Stimulated activated CD8-positive, alpha-beta memory T cell treated with anti-CD3 and anti-CD28 coated beads, Interleukin-2, amount 100 ng/mL, for 1 hour (primary cell): ENCODE measurements at places on chromosomes 12 and 14.

DNA sequence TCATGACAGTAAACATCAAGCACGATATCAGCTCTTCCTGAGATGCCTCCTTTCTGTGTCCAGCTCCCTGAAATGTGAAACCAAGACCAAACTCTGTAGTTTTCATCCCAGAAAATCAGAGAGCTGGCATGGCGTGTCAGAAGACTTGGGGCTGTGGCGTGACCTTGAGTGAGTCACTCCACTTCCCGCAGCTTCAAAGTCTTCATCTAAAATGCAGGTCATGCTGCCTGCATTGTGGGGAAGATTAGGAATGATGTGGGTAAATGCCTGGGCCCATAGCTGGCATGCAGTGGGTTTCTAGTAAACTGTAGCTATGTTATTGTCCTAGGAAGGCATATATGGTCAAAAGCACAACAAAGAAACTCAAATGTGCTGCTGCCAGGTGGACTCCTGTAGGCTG is 28.8 kb downstream of the OAS2 start:
- no peak for DNase-seq

GRCh38 chr14:97456462-97456861 is 659.3 kb downstream of the VRK1 start:
- DNase-seq = no peak

DNA sequence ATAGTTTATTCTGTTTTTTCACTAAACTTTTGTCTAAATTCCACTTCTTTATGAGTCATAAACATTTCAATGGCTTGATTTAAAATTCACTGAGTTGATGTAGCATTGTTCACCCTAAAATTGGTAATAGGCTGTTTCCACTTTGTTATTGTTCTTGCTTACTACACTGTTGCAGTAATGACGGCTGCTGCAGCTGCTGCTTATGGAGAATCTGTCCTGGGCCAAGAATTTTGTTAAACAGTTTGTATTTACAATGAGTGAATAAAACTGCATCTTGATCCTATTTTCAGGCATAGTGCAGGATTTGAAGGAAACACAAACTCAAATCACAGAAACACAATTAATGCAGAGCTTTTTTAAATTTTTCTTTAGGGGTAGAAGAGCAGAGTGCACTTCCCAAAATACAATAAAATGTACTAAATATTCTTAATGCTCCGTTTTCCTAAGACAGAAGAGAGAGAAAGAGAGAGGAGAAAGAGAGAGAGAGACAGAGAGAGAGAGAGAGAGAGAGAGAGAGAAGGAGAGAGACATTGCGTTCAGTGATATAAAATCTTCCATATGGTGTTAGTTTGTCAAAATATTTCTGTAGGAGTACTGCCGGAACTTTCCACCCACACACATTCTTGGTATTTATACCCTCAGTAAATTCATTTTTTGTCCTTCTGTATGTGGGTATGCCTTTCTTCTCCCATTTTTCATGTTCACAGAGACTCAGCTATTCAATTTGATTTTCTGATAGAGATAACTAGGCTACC is 266.4 kb downstream of the LRFN5 start:
- no peak for DNase-seq

GRCh38 chr14:90487031-90487430 is 90.2 kb downstream of the CALM1 start:
- no peak for DNase-seq

GRCh38 chr12:65808580-65808979 is 15.7 kb upstream of the HMGA2 start:
- no peak for DNase-seq

DNA sequence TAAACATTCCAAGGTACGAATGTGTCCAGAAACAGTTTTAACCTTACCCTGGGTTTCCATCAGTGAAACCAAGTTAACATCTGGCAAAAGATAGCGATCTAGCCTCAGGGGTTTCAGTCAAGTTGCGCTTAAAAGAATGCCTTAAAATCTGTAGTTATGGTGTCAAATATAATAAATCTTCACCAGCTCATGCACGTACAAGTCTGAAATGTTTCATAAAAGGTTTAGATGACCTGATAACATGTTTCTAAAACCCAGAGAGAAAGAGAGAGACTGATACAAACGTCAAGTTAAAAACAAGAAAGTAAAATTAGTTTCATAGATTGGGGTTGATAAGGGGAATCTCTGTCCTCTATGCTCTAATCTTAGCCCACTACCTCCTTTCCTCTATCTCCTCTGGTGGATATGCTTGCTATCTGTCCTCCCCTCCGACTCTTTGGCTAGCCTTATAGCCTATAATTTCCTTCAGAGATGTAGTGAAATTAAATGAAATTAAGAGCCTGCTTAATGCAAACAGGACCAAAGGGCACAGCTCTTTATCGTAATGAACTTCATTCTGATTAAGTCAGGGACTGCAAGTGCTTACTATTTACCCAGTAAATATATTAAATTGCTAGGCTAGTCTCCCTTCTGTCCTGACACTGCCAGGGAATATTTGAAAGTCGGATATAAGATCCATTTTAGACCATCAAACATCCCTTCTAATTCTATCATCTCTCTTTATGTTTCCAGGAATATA is 18.4 kb upstream of the FOS start:
- DNase-seq = no peak

GRCh38 chr12:116954710-116955381 is 44.1 kb downstream of the FBXW8 start:
- DNase-seq = no peak

- DNase-seq = no peak
Observed at GRCh38 chr12:64737539-64737938, 21.7 kb downstream of the GNS start.

DNA sequence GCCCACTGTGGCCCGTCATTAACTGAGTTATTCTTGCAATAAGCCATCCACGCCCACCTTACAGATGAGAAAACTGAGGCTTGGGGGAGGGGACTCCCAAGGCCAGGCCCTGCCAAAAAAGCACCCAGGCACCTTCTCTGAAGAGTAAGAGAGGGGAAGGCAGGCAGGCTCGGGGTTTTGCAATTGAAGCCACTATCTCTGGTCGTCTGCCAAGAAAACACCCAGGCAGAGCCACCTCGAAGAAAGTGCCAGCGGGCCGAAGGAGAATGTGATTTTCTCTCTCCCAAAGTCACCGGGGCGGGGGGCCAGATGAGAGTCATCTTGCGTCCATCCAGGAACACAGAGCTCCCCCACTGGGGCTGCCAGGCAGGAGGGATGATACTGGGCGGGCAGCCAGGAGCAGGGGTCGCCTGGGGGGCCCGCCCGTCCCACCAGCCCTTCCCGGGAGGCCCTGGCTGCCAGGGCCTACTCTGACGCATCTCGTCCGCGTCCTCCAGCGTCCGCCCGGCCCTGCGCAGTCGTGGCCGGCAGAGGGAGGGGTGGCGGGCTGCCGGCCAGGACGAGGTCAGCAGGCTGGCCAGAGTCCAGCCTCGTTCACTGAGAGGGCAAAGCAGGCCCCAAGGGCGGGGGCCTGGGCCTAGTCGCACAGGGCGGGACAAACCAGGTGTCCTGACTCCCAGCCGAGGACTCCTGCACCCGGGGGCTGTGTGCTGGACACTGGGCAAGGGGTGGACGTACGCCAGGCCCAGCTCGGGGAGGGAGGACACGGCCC is 74.3 kb downstream of the RFLNA start:
- DNase-seq = no peak

GRCh38 chr12:77334806-77335205 is 269.4 kb upstream of the E2F7 start:
- no peak for DNase-seq

DNA sequence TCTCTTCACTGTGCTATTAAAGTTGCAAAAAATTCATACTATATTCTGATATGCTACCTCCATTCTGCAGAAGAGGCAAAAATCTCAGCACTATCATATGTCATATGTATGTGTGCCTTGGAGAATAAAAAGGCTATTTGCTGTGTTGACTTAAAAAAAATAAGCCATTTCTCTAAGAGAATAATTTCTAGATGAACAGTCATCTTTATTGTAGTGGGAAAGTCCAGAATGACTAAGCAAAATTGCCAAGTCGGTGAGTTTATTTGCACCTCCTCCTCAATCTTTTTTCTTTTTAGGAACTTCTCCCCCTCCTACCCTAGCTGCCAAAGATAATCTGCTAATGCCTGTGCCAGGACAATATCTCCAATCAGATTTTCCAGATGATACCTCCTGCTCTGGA is 353.8 kb upstream of the FAR2 start:
- DNase-seq = no peak

DNA sequence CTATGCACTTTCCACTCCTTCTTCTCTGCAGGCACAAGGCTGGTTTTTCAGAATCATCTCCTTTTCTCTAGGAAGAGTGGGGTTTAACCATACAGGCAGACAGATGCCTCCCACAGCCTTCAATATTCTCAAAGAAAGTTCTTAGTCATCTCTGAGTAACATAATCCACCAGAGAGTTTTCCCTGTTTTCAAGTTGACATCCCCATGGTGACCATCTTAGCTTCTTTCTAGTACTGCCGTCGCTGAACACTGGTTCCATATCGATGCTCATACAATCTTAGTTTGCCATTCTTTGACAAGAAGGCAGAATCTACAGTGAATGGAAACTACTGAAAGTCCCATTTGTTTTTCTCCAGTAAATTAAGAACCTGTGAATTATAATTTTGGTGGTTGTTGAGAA is 28.6 kb downstream of the TPH2 start:
- no peak for DNase-seq

DNA sequence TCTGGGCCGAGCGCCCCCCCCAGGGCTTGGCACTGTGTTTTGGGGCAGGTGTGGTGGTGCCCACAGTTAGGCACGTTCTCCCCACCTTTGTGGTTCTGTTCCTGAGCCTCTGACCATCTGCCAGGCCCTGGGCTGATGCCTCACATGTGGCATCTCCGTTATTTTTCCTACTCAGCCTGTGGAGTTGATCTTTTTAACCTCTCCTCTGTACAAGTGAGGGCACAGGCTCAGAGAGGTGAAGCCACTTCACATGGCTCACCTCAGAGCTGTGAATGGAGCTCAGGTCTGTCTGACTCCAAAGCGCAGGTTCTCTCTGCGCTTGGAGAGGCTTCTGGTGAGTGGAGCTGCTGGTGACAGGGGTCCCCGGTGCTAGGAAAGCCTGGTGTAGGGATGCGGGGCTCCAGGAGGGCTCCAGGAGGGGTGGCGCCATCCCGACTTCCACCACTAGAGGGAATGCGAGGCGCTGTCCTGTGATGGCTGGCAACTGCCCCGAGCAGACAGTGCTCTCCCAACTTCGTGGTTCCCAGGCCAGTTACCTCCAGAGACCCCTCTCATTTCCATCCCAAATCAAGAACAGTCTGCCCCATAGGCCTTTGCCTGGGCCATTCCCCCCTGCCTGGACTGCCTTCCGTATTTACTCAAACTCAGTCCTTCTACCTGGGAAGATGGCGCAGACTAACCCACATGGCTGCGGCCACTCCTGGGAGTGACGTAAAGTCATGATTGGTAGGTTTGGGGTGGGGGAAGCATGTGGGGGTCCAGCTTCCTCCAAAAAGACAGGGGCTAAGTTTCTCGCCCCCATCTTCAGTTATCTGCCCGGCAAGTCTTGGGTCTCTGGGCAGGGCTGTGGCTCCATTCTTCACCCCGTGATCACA is 9.9 kb downstream of the BCL7A start:
- DNase-seq = peak; percentile 9

GRCh38 chr12:15230751-15231150 is 9.5 kb upstream of the RERG start:
- no peak for DNase-seq

- peak; percentile 6 for DNase-seq
Observed at GRCh38 chr14:103385929-103386712, 906 bp downstream of the MARK3 start.

GRCh38 chr14:85481471-85481870 is 48.5 kb upstream of the FLRT2 start:
- DNase-seq = no peak

- DNase-seq = no peak
Observed at GRCh38 chr12:99195474-99195873, 452.1 kb upstream of the GARIN6 start.

- DNase-seq = no peak
Observed at GRCh38 chr14:53735916-53736315, 220.7 kb downstream of the BMP4 start.

GRCh38 chr12:704516-705242 is 41.4 kb upstream of the NINJ2 start:
- no peak for DNase-seq

DNA sequence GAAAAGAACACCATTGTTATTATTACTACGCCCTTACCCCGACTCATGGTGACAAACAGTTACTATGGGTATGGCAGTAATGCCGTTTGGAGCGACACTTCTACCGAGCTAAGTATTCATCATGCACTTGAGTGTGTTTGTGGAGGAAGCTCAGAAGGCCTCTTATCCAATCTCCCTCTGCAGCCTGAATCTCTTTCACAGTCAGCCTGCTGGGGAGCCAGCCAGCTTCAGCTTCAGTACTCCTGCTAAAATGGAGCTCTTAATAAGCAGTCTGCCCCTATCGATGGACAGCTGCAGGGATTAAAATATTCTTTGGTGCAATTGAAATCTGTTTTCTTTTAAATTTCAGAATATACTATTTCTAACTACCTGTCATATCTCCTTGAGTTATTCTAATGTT is 24.7 kb upstream of the ATP5MC2 start:
- DNase-seq = no peak

DNA sequence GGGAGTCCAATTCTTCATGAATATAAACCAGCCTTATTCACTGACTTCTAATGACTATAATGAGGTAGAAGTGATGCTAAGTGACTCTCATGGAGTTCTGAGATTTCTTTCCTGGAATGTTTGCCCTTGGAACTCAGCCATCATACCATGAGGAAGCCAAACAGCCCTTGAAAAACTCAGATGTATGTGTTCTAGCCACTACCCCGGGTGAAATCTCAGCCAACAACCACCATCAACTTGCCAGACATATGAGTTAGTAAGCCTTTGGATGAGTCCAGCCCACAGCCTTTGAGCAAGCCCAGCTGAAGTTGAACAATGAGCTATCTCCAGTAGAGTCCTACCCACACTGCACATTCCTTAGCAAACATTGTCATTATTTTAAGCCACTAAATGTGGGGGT is 149.5 kb downstream of the SLC6A15 start:
- no peak for DNase-seq

DNA sequence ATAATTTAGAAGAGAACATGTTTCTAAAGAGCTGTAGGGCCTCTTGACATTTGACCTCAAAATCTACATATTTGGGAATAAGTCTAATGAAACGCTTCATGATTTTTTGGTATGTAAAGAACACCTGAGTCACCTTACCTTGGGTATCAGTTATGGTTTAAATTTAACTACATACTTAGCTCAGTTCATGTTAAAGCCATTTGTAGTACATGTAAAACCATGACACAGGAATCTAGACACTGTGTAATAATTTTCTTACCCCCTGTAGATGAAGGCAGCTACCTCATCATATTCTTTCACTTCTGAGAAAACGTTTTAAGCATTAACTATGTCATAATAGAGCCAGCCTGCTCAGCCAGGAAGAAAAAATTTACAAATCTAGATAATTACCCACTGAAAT is 105.8 kb upstream of the CPNE8 start:
- no peak for DNase-seq
